ENCODE measurements at places on chromosomes 6 and 20.

- DNase-seq, result no peak
Measured at GRCh38 chr20:6509374-6509773, 258.1 kb upstream of the BMP2 start.

DNA sequence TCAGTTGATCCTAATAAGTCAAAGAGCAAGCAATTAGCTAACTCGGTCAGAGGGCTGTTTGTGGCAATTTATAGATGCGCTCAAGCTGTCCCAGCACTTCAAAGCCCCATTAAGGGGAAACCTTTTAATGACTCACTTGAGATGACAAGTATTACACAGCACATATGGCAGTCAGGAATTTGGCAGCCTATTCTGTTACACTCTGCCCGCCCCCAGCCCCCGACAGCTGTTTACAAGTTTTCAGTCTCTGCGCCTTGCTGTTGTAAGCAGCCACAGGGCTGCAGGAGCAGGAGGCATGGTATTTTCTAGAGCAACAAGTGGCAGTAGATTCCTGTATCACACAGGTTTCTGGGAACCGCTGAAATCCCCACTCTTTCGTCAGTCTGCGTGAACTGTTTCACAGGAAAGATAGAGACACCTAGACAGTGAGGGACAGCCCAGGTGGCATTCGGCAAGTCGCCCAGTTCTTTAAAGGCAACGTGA lies 263.0 kb downstream of the FOXC1 start:
- no peak for DNase-seq

GRCh38 chr20:55415567-55416142 lies 589.7 kb downstream of the CBLN4 start:
- no peak for DNase-seq

DNA sequence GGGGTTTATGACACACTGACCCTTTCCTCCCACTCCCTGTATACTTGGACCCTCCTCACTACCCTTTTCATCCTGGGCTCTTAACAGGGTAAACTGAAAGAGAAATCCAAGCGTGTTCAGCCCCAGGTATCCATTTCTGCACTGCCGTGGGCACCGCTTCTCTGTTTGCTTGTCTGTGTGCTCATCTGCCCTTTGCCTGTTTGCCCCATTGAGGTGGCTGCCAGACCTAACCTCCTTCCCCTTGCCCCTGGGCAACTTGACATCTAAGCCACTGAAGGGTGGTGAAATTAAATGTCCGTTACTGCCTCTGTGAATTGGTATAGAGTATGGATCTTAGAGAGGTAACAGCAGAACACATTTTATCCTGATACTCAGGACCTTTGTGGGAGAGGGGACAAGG lies 38.7 kb downstream of the ACSS2 start:
- no peak for DNase-seq

DNA sequence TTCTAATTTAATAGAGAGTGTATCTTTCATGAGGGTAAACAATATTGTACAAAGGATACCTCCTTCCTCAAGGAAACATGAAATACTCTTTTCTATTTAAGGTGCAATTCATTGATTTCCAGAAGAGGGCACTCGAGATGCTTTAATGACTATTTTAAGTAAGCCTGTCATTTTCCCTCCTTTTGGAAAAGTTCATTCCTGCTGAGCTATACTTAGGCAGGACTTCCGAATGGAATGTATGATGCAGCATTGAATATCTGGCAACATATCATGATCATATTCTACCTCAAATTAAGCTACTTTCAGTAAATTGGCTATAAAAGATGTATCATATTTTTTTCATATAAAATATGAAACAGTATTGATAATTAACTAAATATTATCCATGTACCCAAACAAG lies 5.0 kb downstream of the DST start:
- no peak for DNase-seq

DNA sequence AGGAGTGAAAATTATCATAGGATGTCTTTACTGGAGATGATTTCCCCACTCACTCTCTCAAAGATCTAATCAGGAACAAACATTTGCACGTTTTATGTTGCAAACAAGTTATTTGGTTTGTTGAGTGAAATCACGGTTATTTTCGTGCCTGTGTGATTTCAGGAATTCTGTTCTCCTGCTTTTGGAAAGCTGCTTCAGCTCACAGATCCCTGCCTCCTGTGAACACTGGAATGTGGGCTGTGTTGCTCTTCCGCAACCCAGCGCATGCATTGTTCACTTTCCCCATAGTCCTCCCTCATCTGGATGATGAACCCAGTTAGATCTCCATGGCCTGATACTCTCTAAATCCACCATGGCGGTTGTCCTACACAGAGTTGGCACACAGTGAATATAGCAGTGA lies 91.0 kb downstream of the PLEKHG1 start:
- no peak for DNase-seq

GRCh38 chr6:138562691-138563090 lies 63.4 kb upstream of the NHSL1 start:
- no peak for DNase-seq

- no peak for DNase-seq
Measured at GRCh38 chr20:58619864-58620431, 31.1 kb upstream of the STX16 start.

- DNase-seq, result peak; percentile 45
Measured at GRCh38 chr6:154994836-154995253, 270 bp upstream of the TIAM2 start.

DNA sequence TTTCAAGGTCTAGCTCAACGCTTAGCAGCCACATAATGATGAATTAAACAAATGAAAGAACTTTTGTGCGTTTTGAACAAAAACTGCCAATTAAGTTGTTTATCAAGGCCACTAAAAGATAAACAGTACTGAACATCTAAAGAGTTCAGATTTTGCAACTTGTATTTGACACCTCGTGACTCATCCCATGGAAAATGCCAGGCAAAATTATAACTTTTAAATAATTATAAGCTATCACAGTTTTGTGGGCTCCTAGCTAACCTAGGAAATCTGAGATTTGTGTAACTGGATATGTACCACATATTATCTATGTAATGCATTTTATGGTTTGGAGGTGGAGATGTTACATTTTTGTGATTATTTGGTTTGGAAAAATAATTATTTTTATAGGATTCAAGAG lies 9.6 kb upstream of the BAG2 start:
- no peak for DNase-seq

GRCh38 chr6:129680633-129681032 lies 29.3 kb downstream of the ARHGAP18 start:
- no peak for DNase-seq

DNA sequence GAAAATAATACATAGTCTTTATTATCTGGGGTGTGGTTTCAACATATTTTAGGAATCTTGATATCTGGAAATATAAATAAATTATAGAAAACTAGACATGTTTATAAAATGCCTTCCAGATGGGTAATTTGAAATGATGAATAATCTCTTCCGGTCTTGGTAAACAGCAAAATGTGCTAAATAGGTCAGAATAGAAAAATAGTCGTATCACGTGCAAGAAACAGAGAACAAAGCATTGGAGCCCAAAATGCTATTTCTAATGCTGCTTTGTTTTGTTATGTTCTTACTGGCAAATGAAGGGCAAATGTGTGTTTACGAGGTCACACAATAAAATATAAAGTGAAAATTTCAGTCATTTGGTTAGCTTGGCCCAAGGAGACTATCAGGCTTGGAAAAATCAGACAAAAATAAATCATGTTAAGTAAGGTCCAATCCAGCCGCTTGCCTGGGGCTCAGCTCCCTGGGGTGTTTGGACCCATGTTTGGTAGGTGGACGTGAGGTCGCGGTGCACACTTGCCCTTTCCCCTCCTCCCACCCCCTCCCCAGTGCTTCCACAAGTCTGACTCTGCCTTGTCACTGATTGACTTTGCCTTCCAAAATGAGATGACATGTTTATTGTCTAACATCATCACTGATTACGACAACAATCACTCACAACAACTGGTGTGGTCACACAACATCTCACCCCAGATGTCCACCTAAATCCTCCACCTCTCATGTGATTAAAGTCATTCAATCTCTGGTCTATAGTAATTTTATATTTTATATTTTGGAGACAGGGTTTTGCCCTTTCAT lies 56.0 kb downstream of the RIN2 start:
- no peak for DNase-seq

- DNase-seq, result no peak
Measured at GRCh38 chr6:7786214-7786661, 60.3 kb downstream of the BMP6 start.

DNA sequence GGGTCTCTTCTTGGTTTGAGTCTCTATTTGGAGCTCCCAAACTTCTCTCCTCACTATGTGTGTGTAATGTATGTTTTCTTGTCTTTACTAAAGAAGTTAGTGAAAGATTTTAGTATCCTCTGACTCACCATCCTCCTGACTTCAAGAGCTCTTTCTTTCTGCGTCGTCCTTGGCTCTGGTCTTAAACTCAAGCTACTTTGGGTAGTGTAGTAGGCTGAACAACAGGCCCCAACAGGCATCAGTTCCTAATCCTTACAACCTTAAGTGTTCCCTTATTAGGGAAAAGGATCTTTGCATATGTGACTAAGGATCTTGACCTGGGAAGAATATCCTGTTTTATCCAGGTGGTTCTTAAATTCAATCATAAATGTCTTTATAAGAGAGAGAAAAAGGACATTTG lies 810.2 kb downstream of the MAFB start:
- no peak for DNase-seq

GRCh38 chr6:16503970-16504415 lies 257.3 kb downstream of the ATXN1 start:
- DNase-seq, result no peak

DNA sequence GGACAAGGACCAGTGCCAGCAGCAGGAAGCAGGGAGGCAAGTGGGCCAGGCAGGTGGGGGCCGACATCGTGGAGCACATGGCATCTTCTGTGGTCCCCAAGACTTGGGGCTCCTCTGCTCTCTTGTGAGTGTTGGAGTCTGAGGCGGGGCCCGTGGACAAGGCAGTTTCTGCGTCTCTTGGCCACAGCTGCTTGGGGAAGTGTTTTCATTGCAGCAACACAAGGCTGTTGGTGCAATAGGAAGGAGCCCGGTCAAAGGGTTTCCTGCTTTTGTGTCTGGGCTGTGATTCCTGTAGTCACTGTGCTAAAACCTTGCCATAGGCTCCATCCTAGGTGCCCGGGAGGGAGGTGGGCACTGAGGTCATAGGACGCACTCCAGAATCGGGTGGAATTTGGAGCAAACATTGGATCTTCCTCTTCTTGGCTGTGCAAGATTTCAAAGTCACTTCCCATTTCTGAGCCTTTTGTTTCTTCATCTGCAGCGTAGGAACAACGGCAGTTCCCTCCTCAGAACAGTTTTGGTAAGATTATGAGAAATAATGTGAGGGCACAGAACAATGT lies at the start of gene SIRPB2:
SIRPB2 (minus strand) TSS at position 140 of the 560 bp plus-strand sequence; CDS start at position 79, 61 bp downstream.
- no peak for DNase-seq

- DNase-seq, result no peak
Measured at GRCh38 chr20:62321521-62321948, 18.7 kb downstream of the ADRM1 start.

GRCh38 chr6:149013586-149014344 lies 266.9 kb downstream of the UST start:
- no peak for DNase-seq

DNA sequence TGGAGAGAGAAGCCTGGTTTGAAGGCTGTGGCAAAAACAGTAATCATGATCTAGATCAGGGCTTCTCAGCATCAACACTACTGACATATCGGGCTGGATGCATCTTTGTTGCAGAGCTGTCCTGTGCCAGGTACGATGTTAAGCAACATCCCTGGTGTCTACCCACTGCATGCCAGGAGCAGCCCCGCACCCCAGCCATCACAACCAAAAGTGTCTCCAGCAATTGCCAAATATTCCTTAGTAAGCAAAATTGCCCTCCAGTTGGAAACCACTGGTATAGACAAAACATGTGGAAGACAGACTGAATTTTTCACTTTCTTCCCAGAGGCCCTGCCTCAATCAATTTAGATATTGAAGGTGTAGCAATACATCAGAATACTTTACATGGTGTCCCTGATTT lies 147.6 kb upstream of the NRN1 start:
- no peak for DNase-seq

GRCh38 chr20:36845288-36845971 lies 30.5 kb upstream of the TLDC2 start:
- no peak for DNase-seq

GRCh38 chr6:31170987-31171671 lies 647 bp upstream of the POU5F1 start:
- DNase-seq, result no peak

DNA sequence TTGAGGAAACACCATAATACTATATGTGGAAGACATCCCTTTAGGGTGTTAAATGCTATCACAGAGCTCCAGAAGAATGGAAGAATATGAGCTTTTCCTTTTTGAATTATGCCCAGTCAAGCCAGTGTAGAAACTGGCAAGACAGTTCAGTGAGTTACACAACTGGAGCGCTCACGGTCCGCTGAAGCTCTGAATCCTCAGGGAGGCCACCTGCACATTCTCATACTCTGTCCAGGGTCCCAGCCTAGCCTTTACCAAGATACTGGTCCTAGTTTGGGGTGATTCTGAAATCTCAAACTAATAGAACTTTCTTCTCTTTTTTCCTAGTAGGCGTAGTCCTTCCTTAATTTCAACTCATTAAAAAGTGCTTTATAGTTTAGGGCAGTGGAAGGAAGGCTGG lies 51.3 kb downstream of the ALDH8A1 start:
- no peak for DNase-seq

DNA sequence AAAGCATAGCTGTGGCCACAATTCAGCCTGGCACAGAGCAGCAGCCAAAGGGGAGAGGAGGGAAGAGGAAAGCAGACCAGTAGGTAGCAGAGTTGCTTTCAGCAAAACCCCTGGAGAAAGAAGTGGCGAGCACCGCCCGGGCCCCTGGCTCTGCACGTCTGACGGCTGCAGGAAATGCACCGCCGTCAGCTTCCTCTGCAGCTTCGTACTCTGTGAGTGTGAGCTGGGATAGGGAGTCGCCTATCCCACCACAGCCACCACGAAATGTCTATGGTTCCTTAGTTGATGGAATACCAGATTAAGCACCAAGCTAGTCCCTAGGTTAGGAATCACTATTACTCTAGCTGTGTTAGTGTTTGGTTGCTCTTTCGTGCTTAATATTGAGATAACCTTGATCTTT lies 79.9 kb upstream of the NAA20 start:
- no peak for DNase-seq

DNA sequence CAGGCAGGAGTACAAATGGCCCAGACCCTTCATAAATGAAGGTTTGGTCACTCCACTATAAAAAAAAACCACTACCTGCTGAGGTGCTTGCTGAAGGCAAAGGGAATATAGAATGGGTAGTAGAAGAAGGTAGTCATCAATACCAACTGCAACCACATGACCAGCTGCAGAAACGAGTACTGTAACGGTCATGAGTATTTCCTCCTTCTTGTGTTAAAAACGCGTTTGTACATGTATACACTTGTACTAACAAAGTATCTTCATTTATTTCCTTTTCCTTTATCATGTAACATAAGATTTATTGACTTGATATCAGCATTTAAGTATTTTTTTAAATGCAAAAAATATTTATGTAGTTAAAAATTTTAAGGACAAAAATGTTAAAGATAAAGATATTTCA lies 238.6 kb downstream of the TFAP2B start:
- no peak for DNase-seq

- peak; percentile 72 for DNase-seq
Measured at GRCh38 chr6:30877419-30878262, 6.7 kb upstream of the DDR1 start.

- DNase-seq, result no peak
Measured at GRCh38 chr6:25649611-25650010, 2.4 kb upstream of the SCGN start.
